ENCODE measurements at places on chromosomes 12 and 14.

GRCh38 chr14:73136085-73136386, 271 bp upstream of the PSEN1 start:
- no peak for DNase-seq

DNA sequence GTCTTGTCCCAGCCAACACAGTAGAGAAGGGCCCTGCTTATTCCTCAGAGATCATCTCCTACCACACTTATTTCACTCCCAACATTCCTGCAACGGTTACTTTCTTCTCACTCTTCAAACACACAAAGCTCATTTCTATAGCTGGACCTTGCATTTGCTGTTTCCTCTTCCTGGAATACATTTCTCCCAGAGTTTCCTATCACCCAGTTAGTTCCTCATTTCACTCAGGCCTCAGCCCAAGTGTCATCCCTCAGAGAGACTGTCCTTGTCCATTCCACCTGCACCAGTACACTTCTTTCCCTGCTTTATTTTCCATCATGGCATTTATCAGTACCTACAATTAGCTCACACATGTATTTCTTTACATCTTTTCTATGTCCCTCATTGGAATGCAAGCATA, 14.7 kb upstream of the STK38L start:
- DNase-seq = no peak

DNA sequence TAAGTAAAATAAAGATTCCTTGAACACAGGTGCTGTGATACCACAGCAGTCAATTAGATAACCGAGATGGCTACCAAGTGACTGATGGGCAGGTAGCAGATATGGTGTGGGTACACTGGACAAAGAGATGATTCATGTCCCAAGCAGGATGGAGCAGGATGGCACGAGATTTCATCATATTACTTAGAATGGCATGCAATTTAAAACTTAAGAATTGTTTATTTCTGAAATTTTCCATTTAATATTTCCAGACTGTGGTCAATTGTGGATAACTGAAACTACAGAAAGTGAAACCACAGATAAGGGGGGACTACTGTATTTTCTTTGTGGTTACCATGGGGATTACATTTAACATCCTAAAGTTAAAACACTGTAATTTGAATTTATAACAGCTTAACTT, 7.5 kb upstream of the ZFP36L1 start:
- no peak for DNase-seq

DNA sequence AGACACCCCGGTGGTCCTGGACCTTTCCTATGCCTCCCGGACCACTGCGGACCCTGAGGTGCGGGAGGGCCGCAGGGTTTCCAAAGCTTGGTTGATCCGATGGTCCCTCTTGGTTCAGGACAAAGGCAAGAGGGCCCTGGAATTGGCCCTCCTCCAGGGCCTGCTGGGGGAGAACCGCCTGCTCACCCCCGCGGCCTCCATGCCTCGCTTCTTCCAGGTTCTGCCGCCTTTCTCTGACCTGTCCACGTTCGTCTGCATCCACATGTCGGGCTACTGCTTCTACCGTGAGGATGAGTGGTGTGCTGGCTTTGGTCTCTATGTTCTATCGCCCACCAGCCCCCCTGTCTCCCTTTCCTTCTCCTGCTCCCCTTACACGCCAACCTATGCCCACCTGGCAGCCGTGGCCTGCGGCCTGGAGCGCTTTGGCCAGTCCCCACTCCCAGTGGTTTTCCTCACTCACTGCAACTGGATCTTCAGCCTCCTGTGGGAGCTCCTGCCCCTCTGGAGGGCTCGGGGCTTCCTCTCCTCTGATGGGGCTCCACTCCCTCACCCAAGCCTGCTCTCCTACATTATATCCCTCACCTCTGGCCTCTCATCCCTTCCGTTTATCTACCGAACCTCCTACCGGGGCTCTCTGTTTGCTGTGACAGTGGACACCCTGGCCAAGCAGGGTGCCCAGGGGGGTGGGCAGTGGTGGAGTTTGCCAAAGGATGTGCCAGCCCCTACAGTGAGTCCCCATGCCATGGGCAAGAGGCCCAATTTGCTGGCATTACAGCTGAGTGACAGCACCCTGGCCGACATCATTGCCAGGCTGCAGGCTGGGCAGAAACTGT, 13.8 kb downstream of the CBLN3 start:
- no peak for DNase-seq

- DNase-seq = no peak
Measured at GRCh38 chr12:28065889-28066630, 93.5 kb upstream of the PTHLH start.

GRCh38 chr14:88203291-88203690, 119.8 kb downstream of the KCNK10 start:
- no peak for DNase-seq

DNA sequence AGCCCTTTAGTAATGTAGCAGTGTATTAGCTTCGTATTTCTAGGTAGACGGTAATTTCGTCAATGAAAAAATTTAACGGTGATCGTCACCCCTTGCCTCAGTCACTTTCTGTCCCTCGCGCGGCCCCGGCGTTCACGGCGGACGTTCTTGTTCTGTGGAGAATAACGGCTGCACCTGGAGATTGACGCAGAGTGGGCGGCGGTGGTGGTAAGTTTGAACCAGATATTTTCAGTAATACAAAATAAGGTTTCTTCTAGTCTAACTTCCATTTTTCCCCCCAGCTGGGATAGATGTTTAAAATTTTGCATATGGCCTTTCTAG, 341 bp downstream of the ZNF10 start:
- no peak for DNase-seq

DNA sequence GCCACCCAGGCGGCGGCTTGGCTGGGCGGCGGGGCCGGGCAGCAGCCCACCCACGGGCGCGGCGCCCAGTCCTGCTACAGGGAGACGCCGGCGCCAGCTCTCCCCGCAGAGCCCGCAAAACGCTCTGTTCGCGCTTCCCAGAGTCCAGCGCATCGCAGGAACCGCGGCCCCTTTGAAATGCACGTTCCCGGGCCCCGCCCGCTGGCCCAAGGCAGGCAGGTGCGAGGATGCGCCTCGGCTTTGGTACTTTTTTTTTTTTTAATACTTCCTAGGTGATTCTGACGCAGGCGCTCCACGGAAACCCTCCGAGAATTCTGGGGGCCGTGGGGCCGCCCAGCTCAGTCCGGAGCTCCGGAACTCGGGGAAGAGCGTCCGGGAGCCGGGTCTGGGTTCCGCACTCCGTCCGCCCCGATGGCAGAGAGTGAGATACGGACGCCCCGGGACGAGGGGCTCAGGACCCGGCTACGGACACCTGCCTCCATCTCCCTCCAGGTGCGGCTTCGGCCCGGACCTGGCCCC, 483 bp downstream of the POC1B start:
- DNase-seq = peak; percentile 32

DNA sequence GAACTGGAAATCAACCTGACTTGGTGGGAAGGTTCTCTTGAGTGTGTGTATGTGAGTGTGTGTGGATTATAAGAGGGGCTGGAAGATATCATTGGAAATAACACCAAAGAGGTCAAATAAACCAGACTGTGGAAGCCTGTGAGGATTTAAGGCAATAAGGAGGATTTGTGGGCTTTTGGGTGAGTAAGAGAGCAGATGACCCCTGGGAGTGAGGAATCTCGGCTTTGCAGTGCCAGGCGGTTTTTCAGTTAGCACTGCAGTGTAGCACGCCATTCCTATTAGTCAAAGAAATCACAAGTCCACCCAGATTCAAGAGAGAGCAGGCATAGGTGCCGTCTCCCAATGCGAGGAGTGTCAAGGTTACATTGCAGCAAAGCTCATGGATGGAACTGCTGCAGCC, 63.3 kb downstream of the CALM1 start:
- DNase-seq = no peak

DNA sequence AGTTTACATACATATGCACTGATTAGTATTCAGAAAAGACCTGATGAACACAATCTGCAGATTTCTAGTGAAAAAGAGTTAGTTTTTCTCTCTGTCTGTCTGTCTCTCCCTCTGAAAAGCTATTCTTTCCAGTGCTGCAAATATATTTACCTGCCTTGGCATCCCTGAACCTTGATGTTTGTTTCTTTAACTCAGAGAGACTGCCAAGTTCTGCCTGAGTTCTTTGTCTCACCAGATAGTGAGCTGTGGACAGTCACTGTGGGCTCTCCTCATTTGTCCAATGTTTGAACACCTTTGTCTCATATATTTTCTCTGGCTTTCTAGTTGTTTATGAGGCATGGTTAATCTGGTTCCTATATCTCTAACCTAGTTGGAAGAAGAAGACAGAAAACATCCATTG, 250.4 kb downstream of the SOX5 start:
- DNase-seq = no peak

GRCh38 chr12:20868277-20868676, 57.8 kb downstream of the SLCO1B3 start:
- DNase-seq = no peak

- DNase-seq = peak; percentile 0
Measured at GRCh38 chr12:32025906-32026305, 66.7 kb downstream of the RESF1 start.

DNA sequence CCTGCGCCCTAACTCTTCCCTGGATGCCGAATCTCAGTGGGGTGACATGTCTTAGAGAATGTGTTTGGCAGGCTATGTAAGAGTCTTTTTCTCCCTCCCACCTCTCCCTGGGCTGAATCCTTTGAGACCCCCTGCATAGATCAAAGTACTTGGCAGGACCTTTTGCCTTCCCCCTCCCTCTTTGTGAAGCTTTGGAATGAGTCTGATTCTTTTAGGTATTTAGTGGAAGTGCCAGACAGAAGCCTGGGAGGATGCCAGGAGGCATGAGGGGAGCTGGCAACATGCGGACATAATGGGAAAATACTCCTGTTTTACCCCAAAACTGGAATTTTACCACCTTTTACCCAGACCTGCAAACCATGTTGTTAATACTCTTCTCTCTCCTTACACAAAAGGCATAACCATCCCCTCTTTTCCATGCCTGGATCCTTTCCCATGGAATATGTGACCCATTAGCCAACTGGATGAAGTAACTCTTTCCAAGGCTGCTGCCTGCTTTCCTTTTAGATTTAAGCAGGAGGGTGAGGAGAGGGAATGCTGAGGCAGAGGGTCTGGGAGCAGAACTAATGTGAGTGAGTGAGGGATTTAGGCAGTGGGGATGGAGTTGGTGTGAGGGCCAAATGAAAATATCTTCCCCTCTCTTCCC, 41.7 kb downstream of the TTLL5 start:
- DNase-seq = no peak

GRCh38 chr12:119684711-119685369, 16.9 kb downstream of the PRKAB1 start:
- DNase-seq = no peak

- no peak for DNase-seq
Measured at GRCh38 chr14:70709726-70710382, 68.1 kb downstream of the TTC9 start.

DNA sequence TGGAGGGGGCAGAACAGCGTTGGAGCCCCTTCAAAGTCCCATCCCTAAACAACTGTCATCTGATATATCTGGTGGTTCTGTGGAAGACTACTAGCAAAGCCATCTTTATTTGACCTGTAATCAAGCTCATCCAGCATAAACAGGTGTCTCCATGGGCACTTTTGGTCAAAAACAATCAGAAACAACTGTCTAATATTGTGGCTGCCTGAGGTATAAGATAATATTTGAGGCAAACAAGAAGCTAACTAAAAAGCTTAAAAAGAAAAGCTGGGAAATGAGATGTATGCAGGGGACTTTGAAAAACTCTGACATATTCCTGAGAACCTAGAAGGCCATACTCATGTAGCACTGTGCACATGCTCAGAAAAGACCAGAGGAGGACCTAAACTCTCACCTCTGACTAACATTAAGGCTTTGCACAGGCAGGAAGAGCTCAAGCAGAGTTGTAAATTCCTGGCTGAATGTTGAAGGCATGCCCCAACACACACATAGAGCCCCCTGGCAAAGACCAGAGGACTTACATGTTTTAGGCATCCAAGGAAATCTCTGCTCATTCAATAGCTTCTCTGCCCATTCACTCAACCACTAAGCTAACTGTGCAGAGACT, 27.2 kb upstream of the AP4S1 start:
- DNase-seq = no peak

DNA sequence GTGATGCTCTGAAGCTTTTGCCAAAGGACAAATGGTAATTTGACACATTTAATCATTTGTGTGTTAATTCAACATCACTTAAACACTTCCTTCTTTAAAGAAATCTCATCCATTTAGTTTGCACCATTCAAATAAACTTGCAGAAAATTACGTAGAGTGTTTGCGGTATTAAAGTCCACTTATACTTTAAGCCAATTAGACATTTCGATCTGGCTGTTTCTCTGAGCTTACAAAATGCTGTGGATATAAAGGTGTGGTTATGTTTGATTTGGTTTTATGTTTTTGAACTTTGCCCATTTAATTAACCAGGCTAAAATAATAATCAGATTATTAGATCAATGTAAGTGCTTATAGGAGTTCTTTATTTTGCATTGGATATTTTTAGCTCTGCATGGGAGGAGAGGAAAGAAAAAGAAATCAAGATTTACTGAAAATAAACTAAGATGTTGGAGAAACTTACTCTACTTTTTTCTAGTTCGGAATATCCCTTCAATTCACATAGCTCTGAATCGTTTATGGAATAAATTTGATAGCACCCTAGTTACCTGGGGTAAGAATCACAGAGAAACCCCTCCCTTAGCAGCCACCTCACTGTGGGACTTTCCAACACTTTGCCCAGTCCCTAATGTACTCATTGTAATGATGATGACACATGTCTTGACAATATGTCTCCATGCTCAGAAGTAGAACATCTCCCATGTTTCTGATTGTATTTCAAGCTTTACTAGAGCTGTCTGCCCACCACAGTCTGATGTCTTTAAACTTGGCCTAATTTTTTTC, 268.0 kb downstream of the BTG1 start:
- DNase-seq = no peak
